Activated CD4-positive, alpha-beta T cell treated with anti-CD3 and anti-CD28 coated beads for 48 hours (primary cell): ENCODE measurements at places on chromosomes 3 and 15.
A peak's percentile ranks its signal among the peaks of the same experiment; 100 is the strongest.

- DNase-seq, result no peak
Observed at GRCh38 chr3:111948786-111949185, 30.0 kb upstream of the ABHD10 start.

DNA sequence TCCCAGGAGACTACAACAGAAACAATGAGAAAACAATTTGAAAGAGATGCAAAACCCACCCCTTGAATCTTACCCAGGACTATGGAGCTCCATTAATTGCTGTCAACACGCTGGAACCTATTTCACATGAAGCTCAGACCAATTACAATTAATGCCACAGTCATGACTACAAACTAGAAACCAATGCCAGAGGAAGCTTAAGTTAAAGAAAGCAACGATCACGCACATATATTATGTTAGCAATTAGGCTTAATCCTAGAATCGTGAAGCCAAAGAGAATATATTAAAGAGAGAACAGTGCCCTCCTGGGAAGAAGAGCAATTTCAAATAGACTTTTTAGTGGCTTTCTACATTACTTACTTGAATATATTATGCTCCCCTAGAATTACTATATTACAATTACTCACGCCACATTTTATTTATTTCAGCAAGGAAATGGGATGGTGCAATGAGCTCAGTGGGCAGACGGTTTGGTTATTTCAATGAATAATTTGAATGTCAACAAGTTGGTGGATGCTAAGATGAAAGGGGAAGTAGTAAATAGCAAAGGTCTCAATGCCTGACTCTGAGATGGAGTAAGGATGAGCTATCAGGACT lies 125.5 kb downstream of the GREM1 start:
- DNase-seq, result no peak

GRCh38 chr15:85800478-85801123 lies 5.9 kb upstream of the KLHL25 start:
- no peak for DNase-seq

GRCh38 chr3:134054231-134054630 lies 24.5 kb upstream of the SLCO2A1 start:
- DNase-seq, result no peak

GRCh38 chr3:139113231-139113992 lies 68.7 kb upstream of the PRR23C start:
- DNase-seq, result peak; percentile 11

DNA sequence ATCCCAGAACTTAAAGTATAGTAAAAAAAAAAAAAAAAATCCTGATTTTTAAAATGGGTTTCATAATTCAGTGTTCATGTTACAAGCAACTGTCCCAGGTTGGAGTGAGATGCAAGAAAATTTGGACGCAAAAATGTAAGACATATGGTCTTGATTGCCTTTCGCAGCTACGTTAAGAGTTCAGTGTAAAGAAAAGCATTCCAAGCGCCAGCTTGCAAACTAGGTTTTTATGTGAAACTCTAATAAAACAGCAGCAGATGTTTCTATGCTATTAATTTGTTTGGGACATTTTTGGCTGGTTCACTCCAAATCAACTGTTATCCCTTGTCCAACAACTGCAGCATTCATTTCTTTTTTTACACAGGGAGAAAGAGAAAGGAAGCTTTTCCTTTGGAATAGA lies 957.8 kb downstream of the ROBO1 start:
- no peak for DNase-seq

GRCh38 chr3:172033396-172033795 lies 6.0 kb upstream of the FNDC3B start:
- DNase-seq, result no peak

DNA sequence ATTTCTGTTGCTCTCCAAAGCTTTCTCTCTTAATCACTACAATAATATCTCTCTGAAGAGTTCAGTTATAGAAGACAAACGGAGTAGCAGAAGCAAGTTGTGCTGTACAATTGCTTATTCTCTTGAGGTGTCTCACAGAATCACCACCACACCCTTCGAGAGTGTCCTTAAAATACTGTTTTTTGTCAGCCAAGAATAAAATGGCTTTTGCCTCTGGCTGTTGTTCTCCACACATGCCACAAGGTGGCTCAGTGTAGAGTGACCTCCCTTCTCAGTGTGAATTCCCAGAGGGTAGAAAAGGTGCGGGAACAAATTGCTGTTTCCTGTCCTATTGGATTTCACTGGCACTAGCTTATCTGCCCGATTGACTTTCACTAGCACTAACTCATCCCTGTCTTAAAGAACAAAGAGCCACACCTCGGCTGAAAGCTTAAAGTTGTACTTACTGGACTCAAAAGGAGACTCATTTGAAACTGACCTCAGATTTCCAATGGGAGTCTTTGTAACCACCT lies 134.2 kb upstream of the SATB1 start:
- DNase-seq, result peak; percentile 45

DNA sequence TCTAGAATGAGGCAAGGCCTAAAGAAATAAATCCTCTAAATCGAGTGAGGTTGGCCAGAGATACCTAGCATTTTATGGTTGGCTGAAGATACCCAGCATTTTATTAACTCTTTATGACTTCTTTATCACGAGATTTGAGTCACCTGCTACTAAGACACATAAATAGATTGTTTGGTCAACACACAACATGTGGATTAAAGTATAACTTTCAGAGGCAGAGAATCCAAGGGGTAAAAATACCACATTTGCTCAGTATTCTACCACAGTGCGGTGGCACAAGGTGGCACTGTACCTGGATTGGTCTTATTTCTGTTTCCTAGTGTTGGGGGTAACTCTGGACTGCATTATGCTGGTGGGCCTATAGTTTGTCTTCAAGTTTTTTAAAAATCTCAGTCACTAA lies 27.0 kb upstream of the VILL start:
- no peak for DNase-seq

GRCh38 chr3:48919215-48920138 lies 835 bp downstream of the ARIH2 start:
- DNase-seq, result peak; percentile 72

GRCh38 chr15:100115066-100115710 lies 226.6 kb downstream of the ADAMTS17 start:
- no peak for DNase-seq

GRCh38 chr3:79551321-79551892 lies 216.4 kb downstream of the ROBO1 start:
- no peak for DNase-seq

DNA sequence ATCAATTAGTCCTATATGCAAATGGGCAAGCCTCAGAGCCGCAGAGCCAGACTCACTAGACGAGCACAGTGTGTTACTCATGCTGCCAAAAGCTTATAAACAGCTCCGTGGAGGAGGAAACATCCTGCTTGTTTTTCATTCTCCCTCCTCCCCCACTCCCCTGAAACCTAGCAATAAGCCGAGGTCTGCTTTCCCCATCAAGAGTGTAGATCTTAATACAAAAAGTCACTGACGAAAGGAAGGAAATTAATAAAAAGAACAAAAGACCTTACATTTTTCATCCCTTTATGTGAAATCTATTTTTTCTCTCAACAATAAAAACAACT lies 88.5 kb downstream of the XXYLT1 start:
- peak; percentile 31 for DNase-seq

GRCh38 chr3:53151870-53152660 lies 8.9 kb upstream of the PRKCD start:
- no peak for DNase-seq

GRCh38 chr3:168678730-168679129 lies 583.0 kb upstream of the GOLIM4 start:
- DNase-seq, result no peak

DNA sequence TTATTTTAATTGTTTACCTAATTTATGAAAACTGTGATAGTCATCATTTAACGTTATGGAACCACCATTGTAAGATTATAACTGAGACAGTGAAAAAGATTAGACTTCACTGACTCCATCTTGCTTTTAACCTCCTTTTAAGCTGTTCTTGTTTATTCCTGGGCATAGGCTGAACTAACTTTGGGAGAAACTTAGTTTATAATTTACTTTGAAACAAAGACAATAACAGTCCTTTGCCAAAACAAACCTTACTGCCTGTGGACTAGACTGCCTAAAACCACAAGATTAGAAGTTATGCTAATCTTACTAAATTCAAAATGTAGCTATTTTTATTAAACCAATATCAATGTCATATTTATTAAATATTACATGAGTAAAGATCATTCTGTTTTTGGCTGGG lies 44.3 kb upstream of the TMEM45A start:
- no peak for DNase-seq

- no peak for DNase-seq
Observed at GRCh38 chr15:31169558-31169957, 68.0 kb upstream of the TRPM1 start.
